Endodermal cell (in vitro differentiated cells): ENCODE measurements at places on chromosomes 6 and 20. TPM values are rescaled to one million over a fixed set of nuclear protein-coding genes. Genes with fewer than 3 reads are reported as not detected.

GRCh38 chr6:107871016-107871415 is 46.9 kb upstream of the SCML4 start:
- peaks cover 66% of the 10 kb centered on the region for H3K36me3 ChIP-seq
- no peak for DNase-seq
- no peaks in the 10 kb centered on the region for H3K4me1 ChIP-seq
- H3K27me3 ChIP-seq = no peaks in the 10 kb centered on the region
- no peak overlapping the region for H3K4me3 ChIP-seq

DNA sequence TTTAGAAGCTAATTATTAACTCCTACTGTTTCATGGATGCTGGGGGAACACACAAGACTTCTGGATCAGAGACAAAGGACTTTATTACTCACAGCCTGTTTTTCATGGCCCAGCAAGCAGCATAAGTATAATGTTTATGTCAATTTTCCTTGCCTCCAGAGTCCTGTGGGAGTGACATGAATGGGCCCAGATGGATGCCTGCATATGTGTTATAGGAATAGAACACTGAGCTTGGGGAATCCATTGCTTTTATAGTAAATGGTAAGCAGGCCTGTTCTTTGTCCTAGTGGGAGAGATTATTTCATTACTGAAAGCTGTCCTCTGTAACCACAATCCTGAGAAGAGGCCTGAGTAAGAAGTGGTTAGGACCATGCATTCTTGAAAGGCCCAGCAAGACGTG is 25.6 kb downstream of the BLTP3A start:
- no peak for DNase-seq
- no peak overlapping the region for H3K27ac ChIP-seq
- H3K4me1 ChIP-seq = no peaks in the 10 kb centered on the region
- peaks cover 13% of the 10 kb centered on the region for H3K27me3 ChIP-seq

- no peaks in the 10 kb centered on the region for H3K36me3 ChIP-seq
- H3K4me1 ChIP-seq = no peaks in the 10 kb centered on the region
- no peak overlapping the region for H3K27ac ChIP-seq
- no peak for DNase-seq
These were observed 334.9 kb upstream of the JARID2 start for GRCh38 chr6:14910692-14911547.

DNA sequence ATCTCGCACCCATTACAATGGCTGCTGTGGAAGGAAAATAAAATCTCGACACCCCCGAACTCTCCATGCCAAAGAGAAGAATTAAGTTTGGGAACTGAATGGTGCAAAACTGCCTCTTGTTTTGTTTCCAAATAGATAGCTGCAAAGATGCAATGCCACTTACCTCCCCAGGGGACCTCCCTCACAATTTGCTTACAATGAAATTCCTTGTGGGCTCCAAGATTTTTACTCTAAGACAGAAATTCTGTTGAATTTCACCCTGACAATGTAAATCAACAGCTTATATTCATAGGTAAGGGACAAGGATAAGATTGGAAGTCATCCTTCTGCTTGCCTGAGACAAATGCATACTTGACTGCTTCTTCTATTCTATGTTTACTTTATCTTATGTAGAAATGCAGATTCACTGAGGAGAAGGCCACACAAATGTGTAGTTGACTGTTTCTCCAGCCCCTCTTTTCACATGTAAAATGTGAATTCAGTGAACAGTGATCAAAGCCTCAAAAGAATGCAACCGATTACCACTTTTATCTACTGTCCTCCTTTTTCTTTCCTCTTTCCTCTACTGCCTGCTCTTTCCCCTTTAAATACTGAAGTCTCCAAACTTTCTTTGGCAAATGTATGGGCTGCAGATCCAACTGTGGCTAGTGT is 36.6 kb downstream of the ADGRF4 start:
- no peak overlapping the region for H3K4me3 ChIP-seq
- H3K4me1 ChIP-seq = peaks cover 3% of the 10 kb centered on the region
- no peaks in the 10 kb centered on the region for H3K27me3 ChIP-seq
- no peak overlapping the region for H3K27ac ChIP-seq
- no peaks in the 10 kb centered on the region for H3K36me3 ChIP-seq

DNA sequence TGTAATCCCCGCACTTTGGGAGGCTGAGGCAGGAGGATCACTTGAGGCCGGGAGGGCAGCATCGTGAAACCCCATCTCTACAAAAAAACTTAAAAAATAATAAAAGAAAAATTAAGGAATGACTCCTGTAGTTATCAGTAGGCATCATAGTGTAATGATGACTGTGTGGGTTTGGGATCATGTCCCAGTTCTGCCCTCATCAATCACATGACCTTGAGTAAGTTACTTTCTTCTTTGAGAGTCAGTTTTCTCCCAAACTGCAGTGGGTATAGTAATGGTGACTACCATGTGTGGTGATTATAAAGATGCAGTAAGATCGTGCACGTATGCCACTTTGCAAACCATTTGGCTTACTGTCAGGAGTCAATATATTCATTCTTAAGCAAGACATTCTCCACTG is 89.2 kb downstream of the TXNDC5 start:
- no peak for DNase-seq
- H3K27ac ChIP-seq = no peak overlapping the region
- H3K4me3 ChIP-seq = no peak overlapping the region

- H3K36me3 ChIP-seq = no peaks in the 10 kb centered on the region
- H3K27ac ChIP-seq = no peak overlapping the region
- H3K27me3 ChIP-seq = no peaks in the 10 kb centered on the region
- H3K4me1 ChIP-seq = peaks cover 14% of the 10 kb centered on the region
These were observed 2.9 kb upstream of the MYLK2 start for GRCh38 chr20:31816221-31816620.

The KIF25 gene
- 1.3 to 1.6 TPM (median 1.3 TPM) in 3 replicates for total RNA-seq

The PLA2G7 gene
- total RNA-seq = 2.1 to 3.2 TPM (median 2.4 TPM) in 3 replicates
